ENCODE measurements at places on chromosomes 5 and 9.

- DNase-seq, result no peak
Observed at GRCh38 chr9:131722255-131722654, 17.6 kb downstream of the RAPGEF1 start.

DNA sequence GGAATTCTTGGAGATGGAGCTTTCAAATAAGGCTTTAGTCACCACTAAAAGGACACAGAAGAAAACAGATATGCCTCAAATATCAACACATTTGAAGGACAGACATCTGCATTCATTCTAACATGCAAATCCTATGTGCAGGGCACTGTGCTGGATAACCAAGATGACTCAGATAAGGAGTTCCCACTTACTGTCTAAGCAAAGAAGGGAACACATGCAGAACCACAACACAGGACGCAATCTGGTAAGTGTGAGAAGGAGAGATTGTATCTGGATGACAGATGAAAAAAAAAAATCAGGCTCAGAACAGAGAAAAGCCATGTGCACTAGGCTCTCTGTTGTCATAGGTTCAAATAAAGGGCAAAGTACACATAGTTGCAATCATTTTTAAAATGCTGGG is 42.5 kb downstream of the ELAVL2 start:
- DNase-seq, result no peak

DNA sequence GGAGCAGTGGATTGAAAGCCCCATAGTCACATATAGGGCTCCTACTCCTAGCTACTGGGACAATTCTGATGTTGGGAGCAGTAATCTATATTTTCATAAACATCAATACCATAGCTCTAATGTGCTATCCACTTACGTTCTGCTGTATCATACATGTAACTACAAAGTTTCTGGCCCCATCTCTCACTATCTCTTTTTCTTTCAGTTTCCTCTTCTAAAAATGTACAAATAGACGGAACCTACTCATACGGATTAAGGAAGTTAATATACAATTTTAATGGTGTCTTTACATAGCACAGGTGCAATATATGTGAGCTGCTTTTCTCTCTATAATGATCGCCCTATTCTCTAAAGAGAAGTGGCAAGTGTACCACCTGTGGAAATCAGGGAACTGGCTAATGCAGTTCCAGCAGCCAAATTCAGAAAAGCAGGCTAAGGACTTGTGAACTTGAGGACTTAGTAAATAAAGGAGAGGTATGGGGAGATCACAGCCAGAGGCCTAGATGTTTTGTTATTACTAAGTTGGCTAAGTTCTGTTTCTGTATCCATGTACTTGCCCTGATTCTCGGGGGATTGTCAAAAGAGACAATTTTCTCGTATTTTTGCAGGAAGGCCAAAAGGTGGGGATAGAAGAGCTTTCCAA is 1021.9 kb downstream of the CDH12 start:
- no peak for DNase-seq

DNA sequence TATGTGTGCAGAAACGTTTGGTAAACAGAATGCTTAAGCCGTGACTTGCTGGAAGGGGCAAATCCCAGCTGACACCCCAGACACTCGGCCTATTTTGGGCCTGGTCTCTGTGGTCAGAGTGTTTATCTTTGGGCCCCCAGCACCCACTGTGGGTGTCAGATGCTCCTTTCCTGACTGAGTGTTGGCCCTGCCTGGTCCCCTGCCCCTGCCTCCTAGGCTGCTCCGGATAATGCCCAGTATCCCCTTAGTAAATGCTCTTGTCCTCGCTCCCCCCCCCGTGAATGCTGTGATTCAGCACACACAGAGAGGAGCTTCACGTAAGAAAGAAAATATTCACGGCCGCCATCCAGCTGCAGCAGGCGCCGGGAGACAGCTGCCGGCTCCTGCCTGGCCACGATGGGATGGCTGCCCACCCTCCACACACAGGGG is 11.3 kb upstream of the ANGPTL2 start:
- peak; percentile 95 for DNase-seq

DNA sequence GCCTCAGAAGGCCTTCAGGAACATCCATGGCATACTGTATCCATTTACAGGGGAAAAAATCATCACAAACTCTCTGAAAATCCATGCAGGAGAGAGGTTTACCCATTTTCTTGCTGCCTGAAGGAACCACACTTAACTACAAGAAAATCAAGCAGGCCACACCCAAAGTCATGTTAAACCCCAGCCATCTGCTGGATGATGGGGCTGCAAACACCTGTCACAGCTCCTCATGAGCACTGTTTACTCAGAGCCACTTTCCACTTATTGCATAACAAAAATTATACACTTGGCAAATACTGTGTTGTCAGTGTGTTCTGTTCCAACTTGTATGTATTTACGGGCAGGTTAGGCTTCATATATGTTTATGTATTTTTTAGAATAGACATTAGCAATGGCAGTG is 35.8 kb downstream of the PPIC start:
- no peak for DNase-seq

DNA sequence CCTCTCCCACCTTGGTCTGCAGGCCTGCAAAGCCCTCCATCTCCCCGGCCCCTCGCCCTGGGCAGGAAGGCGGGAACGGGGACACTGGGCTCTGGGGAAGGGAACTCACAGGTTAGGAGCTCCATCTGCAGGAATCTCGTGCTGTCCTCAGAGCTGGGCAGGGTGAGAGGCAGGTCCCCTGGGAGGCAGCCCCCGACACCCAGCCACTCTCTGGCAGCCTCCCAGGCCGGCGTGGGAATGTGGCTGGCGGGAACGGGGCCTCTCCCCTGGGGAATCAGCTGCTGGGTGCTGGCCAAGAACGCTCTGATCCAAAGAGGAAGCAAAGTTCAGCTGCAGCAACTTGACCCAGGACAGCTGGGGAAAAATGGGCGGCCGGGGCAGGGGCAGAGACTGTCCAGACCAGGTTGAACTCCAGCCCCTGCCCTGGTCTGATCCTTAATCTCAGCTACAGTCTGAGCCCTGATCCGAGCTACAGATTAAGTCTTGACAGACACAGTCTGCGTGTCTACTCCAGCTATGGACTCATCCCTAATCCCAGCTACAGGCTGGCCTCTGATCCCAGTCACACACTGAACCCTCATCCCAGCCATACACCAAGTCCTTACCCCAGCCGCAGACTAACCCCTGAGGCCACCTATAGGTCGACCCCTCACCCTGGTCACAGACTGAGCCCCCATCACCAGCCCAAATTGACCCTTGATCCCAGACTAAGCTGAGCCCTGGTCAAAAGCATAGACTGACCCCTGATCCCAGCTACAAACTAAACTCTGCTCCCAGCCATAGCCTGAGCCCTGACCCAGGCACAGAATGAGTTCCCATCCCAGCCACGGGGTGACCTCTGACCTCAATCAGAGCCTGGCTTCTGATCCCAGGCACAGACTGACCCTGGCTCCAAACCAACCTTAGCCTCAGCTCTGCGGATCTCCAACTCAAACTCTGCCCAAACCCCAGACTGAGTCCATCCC is 37.3 kb upstream of the EGFL7 start:
- DNase-seq, result peak; percentile 98

DNA sequence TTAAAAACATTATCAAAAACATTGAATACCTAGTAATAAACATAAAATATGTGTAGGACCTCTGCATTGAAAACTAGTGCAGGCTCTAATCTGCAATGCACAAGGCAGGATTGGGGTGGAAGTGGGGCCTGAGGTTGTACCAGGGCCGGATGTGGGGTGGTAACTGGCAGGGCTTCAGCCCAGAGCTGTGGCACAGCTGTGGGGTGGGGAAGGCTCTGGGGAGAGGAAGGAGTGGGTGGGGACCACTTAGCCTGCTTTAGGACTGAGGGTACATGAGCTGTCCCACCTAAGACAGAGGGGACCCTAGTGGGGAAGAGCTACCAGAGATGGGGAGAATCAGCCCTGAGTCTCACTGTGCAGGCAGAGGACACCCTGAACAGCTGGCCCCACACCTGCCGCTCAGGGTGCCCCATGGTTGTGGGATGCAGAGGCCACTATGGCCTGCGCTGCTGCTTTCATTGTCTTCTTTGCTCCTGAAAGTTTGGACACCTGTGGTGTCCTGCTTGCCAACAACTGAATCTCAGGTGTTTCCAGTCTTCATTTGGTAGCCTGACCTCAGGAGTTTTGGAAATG is 311.4 kb downstream of the TLE4 start:
- no peak for DNase-seq

Measured in osteoblast (primary cell).